ENCODE measurements at places on chromosomes 7 and 10.

DNA sequence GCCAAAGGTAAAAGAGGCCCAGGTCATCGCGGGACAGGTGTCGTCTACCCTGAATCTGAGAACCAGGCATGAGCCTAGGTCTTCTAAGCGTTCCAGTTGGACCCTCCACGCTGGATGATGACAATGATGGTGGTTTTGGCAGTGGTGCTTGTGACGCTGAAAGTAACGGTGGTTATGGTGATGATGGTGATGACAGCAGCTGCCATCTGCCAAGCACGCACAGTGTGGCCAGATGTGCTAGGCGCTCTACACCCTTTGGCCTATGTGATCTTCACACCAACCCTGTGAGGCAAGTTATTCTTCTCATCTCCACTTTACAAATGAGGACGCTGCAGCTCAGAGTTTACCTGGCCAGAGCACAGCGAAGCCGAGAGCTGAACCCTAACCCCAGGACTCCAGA is 93.9 kb downstream of the FAM53B start:
- DNase-seq: no peak

DNA sequence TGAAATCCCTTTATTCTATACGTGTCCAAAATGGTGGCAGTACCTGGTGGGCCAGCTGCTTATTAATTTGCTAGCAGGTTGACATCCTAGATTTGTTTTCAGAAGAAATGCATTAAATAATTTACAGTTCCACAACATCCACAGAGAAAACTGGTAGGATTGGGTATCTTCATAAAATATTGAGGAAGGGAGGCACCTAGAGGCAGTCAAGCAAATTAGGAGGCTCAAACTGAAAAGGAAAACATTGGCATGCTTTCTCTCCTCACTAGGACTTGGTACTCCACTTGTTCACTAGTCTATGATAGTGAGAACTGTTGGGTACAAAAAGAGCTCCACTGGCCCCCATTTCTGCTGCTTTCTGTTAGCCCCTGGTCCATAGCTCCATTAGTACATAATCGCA is 18.3 kb upstream of the LRGUK start:
- no peak for DNase-seq

DNA sequence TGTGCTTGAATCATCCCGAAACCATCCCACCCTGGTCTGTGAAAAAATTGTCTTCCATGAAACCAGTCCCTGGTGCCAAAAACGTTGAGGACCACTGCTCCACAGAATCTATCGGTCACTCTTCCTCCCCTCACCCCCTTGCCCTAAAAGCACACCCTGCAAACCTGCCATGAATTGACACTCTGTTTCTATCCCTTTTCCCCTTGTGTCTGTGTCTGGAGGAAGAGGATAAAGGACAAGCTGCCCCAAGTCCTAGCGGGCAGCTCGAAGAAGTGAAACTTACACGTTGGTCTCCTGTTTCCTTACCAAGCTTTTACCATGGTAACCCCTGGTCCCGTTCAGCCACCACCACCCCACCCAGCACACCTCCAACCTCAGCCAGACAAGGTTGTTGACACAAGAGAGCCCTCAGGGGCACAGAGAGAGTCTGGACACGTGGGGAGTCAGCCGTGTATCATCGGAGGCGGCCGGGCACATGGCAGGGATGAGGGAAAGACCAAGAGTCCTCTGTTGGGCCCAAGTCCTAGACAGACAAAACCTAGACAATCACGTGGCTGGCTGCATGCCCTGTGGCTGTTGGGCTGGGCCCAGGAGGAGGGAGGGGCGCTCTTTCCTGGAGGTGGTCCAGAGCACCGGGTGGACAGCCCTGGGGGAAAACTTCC is 784 bp upstream of the SERPINE1 start:
- DNase-seq: no peak

DNA sequence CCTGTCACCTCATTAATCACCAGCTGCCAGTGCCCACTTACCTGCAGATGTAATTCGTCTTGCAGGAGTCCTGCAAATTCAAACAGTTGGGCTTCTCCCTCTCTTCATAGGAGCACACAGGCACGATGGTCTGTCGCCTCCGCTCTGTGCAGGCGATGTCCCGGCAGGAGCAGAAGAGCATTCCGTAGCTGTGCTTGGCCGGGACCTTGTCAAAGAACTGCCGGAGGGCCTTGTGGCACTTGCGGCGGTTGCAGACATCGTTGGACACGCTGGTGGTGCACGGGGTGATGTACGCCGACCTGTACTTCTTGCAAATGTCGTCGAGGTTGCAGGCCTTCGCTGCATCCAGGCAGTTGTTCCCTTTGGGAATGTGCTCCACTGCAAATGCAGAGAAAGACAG is 147.8 kb downstream of the GFRA1 start:
- no peak for DNase-seq

GRCh38 chr7:35003679-35004303 is 33.5 kb downstream of the DPY19L1 start:
- DNase-seq: no peak

GRCh38 chr7:116101704-116102103 is 71.1 kb upstream of the TFEC start:
- DNase-seq: no peak
